Stimulated activated CD8-positive, alpha-beta memory T cell treated with anti-CD3 and anti-CD28 coated beads, Interleukin-12 subunit alpha, Interleukin-12 subunit beta, amount 100 ng/mL, for 1 hour (primary cell): ENCODE measurements at places on chromosomes 13 and 19.

GRCh38 chr19:46202872-46203860 lies 26.4 kb upstream of the IGFL1 start:
- DNase-seq = no peak

DNA sequence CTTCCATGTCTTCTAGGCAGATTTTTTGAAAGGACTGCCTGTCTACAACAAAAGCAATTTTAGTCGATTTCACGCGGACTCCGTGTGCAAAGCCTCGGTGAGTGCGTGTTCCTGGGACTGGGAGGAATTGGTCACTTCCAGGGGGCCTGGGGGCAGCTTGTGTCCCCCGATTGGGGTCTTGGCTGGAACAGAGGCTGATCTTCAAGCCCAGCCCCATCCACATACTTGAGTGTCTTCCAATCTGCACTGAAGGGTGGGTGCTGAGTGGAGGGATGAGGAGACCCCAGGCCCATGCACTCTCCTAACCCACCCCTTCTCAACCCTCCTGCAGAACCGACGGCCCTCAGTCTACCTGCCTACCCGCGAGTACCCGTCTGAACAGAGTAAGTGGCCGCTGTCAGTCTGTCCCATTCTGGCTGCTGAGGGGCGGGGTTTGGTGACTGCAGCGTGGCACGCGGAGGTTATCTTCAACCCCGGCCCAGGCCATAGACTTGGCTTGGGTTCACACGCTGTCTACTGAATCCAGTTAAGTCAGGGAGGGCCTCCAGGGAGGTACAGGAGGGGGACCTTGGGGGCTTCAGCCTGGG lies 4.7 kb downstream of the DDA1 start:
- no peak for DNase-seq

- DNase-seq = no peak
Observed at GRCh38 chr13:113178070-113178895, 19.8 kb downstream of the PROZ start.

DNA sequence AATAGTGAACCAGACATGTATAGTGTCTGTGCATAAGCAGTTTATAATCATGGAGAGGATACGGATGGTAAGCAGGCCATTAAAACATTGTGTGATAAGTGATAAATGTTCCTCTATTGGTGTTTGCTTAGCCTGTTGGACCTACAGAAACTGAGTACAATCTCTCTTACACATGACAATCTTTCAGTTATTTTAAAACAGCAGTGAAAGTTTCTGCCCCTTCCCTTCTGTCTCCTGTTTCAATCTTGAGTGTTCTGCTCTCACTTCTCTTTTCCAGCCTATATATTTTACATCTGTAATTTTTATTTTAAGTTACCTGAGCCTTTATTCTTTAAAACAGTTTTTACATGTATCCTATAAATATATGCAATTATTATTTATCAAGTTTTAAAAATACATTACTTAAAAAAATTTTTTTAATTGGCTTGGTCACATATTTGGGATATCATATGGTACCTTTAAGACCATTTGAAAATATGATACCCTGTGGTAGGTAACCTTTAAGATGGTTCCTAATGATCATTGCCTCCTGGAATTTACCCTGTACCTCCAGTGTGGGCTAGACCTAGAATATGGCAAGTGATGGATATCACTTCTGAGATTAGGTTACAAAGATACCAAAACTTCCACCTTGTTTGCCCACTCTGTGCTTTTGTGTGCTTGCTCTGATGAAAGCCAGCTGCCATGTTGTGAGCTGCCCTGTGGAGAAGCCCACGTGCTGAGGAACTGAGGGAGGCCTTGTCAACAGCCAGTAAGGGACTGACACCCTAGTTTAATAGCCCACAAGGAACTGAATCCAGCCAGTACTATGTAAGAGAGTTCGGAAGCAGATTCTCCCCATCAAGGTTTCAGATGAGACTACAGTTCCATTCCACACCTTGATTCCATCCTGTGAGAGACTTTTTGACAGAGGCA lies 99.3 kb downstream of the DHRS12 start:
- DNase-seq = no peak

DNA sequence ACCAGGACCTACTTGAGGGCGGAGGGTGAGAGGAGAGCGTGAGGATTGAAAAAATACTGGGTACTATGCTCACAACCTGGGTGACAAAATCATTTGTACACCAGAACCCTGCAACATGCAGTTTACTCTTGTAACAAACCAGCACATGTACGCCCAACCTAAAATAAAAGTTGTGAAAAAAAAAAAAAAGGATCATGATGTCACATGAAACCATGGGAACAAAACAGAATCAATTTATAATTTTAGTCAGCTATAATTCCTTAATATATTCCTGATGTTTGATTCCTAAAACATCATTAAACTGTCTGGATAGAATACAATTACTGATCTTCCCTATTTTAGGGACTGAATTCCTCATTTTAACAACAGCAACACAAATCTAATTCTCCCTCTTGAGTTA lies 160.6 kb upstream of the SPRY2 start:
- no peak for DNase-seq

DNA sequence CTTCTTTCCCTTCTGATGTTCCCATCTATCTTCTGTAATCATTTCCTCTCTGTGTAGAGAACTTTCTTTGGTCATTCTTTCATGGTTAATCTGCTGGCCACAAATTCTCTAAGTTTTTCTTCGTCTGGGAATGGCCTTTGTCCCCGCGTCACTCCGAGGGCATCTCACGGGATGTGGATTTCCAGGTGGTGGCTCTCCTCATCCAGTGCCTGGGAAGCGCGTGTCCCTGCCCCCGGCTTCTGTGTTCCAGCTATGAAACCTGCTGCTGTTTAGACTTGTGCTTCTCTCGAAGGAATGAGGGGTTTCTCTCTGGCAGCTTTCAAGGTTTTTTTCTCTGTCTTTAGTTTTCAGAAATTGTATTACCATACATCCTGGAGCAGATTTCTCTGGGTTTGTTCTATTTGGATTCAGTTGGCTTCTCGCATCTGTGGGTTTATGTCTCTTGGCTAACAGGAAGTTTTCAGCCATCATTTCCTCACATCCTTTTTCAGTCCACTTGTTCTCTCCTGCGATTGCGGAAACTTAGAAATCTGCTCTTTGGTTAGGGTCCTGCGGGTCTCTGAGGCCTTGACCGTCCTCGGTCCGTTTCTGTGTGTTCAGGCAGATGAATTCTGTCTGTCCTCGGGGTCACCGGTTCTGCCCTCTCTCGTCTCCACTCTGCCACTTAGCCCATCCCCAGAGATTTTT lies 36.9 kb upstream of the DCUN1D2 start:
- DNase-seq = no peak

- DNase-seq = no peak
Observed at GRCh38 chr19:1222394-1222793, 15.4 kb downstream of the CBARP start.

DNA sequence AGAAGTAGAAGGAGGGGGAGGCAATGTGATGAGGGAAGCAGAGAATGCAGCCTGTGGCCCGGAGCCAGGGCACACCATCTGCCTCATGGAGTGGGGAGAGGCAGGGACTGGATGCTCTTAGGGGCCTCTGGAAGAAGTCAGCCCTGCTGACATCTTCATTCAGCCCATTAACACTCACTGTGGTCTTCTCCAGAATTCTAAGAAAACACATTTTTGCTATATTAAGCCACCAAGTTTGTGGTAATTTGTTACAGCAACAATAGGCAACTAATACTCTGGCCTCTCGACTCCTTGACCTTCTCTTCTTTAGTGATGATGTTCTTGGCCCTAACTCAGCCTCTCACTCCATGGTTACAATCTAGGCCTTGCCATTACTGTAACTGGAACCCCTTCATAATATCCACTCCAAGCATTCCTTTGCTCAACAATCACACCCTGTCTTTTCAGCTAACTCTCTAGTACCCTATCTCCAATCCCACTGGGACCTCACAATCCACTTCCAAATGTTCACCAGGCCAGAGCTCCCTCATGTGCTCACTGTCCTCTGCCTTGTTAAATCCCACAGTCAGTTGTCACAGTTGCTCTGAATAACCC lies 98.5 kb downstream of the MIPEP start:
- no peak for DNase-seq

DNA sequence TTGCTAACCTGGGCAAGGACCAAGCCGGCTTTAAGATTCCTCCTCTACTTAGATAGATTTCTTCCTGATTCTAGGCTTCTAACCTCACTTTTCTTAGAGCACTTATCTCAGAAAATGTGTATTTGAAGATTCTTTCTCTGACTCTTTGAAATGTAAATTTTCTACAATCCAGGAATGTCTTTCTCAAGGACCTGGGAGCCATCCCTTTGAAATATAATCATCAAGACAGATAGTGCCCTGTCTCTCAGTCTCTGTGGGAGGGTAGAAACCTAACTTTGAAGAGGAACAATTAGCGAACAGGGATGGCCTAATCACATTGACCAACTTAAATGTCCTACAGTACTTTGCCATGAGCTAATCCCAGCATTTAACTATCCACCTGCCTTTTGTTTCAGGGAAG lies 1646.0 kb downstream of the PCDH9 start:
- DNase-seq = no peak

DNA sequence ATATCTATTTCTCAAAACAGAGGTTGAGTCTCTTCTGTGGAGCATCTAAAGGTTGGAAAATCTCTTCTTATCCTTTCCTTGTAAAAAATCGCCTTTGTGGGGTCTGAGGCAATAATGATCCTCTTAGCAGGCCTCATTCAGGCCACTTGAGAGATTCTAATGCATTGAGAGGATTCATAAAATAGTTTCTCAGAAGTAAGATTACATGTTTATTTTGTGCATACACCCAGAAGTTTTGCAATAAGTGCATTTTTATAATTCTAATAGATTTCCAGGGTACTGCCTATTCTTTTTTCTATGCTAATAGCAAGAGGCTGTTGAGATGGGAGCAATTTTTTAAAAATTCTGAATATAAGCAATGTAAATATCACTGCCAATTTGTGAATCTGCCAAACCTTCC lies 342.2 kb upstream of the KLF12 start:
- DNase-seq = no peak

GRCh38 chr19:19115954-19116353 lies 22.3 kb downstream of the TMEM161A start:
- peak; percentile 16 for DNase-seq

DNA sequence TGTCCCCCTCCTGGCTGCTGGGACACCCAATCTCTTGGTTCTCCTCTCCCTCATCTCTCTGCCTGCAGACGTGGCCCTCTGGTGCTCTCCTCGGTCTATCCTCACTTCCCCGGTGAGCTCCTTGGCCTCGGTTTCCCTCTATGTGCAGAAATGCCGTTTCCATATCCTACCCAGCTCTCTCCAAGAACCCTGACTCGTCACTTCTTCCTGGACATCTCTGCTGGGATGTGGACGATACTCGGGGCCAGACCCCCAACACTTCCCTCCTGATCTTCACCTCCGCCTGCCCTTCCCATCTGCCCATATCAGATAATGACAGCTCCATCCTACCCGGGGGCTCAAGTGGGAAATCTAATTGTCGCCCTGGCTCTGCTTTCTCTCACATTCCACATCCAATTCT lies 7.9 kb downstream of the AP2S1 start:
- DNase-seq = no peak

DNA sequence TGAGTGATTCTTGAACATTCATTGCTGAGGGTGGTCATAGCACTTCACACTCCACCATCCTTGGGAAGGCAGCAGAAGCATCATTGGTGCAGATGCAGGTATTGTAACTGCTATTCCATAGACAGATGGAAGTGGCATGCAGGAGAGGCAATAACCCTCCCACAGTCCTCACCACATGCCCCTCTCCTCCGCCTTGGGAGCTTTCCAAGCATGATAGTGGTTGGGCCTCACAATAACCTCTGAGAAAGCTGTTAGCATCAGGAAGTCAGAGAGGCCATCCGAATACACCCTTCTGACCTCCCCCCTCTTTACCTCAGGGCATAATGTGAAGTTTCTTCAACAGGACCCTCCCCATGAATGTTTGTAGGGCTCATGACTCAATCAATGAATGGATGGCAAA lies 177.9 kb downstream of the KATNAL1 start:
- DNase-seq = no peak

DNA sequence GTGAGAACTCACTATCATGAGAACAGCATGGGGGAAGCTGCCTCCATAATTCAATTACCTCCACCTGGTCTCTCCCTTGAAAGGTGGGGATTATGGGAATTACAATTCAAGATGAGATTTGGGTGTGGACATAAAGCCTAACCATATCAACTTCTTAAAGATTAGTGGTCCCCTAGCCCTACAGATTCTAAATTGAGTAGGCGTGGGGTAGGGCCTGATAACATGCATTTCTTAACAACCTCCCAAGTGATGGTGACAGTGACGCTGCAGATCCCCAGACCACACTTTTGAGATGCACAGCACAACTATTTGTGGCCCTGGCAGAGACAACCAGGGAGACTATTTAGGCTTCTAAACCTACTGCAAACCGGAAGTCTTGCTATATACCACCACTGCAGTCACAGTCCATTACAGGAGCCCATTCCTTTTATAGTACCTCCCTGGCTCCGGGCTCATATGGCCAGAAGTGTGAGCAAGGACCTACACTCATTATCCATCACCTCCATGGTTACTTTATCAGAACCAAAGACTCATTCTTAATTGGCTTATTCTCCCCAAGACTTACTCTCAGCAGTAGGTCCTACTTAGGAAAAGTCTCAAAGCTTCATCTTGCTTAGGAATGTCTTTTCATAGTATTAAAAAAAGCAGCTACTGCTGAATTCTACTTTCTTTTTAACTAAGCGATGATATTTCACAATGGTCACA lies 2.1 kb upstream of the DPY19L3 start:
- no peak for DNase-seq

DNA sequence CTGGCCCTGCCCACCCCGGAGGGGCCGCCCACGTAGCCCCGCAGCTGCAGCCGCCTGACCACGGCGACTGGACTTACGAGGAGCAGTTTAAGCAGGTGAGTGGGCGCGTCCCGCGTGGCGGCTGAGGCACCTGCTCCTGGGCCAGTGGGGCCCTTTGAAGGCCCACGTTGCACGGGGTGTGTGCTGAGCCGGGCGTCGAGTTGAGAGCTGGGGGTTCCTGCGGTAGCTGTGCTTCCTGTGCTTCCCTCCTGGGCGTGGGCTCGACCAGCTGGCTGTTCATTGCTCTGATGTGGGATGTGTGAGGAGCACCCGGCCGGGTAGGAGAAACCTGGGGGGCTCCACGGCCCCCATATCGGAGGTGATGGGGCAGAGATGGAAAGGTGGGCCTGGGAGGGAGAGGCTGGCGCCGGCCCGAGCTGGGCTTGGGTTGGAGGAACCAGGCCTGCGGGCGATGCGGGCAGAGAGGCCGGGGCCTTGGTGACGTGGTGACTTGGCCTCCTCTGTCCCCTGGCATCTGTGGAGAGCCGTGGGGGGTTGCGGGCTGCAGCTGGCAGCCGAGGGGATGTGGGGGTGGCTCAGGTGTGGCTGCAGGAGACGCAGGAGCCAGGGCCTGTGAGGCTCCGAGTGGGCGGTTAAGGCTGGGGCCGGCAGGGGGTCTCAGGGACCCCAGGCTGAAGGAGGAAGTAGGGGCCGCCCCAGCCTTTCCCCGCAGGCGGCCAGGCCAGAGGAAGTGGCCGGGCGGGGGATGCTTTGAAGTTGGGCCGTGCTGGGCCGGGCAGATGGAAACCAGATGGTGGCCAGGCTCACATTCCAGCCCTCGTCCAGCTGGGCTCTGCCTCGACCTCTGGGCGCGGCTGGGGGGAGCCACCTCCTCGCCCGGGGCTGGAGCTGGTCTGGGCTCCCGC lies 7.1 kb downstream of the ARID3A start:
- no peak for DNase-seq

- no peak for DNase-seq
Observed at GRCh38 chr13:109622006-109622405, 164.4 kb downstream of the IRS2 start.

GRCh38 chr19:5172859-5173630 lies 167.6 kb downstream of the PTPRS start:
- no peak for DNase-seq

GRCh38 chr13:113875837-113876281 lies 12.0 kb upstream of the GAS6 start:
- DNase-seq = no peak

GRCh38 chr13:111202745-111203144 lies 87.6 kb downstream of the ARHGEF7 start:
- no peak for DNase-seq
